HepG2 (cell line): ENCODE measurements at places on chromosomes 2 and 18.

GRCh38 chr2:167200019-167200418, 311.7 kb downstream of the XIRP2 start:
- DNase-seq: no peak

DNA sequence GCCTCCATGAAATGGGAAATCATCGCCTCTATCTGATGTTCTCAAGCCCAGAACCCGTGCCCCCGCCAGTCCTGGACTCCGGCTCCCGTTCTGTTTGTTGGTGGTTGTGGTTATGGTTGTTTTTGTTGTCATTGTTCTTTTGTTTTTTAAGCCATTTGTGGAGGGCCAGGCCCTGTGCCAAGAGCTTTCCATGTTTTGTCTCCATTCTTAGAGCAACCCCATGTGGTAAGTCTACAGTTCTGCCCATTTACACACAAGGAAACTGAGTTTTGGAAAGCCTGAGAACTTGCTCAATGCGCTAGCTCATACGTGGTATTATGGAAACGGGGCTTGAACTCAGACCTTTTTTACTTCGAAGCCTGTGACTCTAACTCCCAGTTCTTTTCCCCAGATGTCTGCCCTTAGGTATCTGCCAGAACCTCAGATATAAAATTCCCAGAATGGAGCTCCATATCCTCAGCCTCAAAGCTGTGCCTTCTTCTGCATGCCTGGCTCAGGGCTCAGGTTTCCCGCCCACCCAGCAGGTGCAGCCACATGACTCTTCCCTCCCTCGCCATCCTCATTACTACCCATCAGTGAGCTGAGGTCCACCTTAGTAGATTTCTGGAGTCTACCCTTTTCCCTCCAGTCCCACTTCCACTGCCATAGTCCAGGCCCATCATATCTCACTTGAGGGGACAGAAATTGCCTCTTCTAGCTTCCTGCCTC, 194.1 kb downstream of the KLHL29 start:
- DNase-seq: no peak

DNA sequence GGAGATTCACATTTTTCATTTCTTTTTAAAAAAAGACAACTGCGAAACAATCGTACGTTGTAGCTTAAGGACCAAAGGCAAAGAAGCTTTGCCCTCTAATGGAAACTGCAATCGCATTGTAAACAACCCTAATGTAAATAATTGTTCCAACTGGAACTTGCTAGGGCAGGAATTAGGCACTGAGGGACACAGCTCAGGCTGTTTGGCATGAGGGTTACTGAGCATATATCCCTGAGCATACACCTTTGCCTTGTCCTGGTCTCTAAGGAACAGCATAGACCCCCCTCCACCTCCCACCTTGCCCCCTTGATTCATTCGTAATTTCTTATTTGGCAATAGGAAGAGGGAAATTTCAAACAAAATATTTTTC, 396.4 kb downstream of the LNPK start:
- DNase-seq: peak; percentile 77

DNA sequence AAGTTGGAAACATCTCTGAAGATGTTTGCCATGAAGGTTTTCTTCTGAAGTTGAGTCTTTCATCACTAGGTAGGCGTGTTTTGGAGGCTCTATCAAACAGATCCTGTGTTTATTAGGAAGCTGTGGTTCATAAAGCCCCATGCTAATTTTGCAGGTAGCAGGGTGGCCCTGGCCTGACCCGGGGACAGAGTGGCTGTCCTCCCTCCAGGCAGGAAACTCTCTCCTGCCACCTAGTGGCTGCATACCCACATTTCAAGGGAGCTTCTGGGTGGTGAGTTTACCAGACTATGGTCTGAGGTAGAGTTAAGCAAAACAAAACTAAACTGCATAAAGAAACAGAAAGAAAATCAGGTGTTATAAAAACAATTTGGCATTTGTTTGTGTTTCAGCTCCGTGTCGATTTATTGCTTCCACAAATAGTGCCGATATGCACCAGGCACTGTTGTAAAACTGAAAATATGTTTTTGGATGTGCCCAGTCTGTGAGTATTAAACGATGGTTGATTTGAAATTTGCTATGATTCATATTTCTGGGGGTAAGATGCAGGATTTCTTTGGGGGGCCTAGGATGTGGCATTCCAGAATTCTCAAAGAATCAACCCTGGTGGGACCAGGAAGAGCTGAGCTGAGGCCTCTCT, 26.0 kb upstream of the IL37 start:
- DNase-seq: peak; percentile 59

GRCh38 chr2:149894226-149894625, 306.7 kb upstream of the MMADHC start:
- no peak for DNase-seq

- DNase-seq: peak; percentile 99
Measured at GRCh38 chr2:203783496-203784203, 77.2 kb downstream of the CD28 start.

- no peak for DNase-seq
Measured at GRCh38 chr2:172350839-172351479, 76.4 kb upstream of the ITGA6 start.

DNA sequence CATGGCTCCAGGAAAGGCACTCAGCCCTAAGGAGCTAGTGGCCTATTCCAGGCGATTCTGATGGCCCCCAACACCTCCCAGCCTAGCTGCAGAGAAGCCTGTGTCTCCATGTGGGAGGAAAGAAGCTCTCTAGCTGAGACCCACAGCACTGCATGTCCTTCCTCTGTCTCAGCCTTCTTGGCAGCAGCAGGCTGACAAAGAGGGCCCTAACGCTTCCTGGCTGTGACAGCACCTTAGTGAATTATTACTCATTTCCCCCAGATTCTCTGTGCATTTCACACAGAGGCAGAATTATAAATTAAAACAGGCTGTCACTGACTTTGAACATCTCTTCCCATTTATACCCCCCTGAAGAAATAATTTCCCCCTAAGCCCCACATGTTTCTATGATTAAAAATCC, 206.8 kb downstream of the CLIP4 start:
- DNase-seq: no peak

GRCh38 chr2:85189606-85190270, 56.5 kb downstream of the TCF7L1 start:
- DNase-seq: peak; percentile 15

DNA sequence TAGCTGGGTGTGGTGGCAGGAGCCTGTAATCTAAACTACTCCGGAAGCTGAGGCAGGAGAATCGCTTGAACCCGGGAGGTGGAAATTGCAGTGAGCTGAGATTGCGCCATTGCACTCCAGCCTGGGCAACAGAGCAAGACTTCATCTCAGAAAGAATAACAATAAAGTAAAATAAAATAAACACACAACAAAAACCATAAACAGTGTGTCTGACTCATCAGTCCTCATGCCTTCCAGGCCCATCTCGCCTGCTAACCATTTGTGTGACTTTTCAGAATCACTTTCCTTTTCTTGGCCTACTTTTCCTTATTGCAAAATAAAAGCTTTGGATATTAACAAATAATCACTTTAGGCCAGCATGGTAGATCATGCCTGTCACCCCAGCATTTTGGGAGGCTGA, 42.0 kb upstream of the ASXL2 start:
- DNase-seq: no peak

- DNase-seq: no peak
Measured at GRCh38 chr2:168730344-168730743, 72.1 kb upstream of the NOSTRIN start.

- DNase-seq: no peak
Measured at GRCh38 chr2:239293775-239294430, 106.9 kb downstream of the HDAC4 start.

- DNase-seq: peak; percentile 97
Measured at GRCh38 chr18:8341481-8342230, 267.6 kb upstream of the RAB12 start.

DNA sequence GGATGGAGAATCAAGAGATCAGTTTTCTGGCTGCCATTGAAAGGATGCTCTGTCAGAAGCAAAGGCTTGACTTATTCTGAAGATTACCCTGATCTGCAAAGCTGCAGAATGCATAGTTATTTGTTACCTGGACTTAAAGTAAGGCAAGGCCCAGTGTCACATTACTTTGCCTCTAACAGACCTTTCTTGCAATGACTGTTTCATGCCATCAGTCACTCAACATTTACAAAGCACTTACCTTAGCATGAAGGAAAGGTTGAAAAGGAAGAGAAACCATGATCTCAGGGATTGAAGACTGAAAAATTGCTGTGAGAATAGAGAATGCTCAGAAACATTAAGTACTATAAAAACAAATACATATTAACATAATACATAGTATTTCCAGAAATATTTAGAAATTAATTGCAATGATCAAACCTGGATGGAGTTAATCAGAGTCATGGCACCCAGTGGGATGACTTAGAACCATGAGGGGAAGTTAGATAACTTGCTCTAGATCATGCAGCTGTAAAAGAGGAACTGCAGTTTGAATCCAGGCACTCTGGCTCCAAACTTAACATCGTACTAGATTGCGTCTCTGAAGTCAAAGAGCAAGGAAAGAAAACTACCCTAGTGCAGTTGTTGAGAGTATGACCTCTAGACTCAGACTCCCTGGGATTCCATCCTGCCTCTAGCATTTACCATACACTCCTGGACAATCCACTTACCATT, 26.5 kb upstream of the FAM117B start:
- DNase-seq: no peak

- no peak for DNase-seq
Measured at GRCh38 chr2:137951586-137951985, 12.7 kb upstream of the HNMT start.

DNA sequence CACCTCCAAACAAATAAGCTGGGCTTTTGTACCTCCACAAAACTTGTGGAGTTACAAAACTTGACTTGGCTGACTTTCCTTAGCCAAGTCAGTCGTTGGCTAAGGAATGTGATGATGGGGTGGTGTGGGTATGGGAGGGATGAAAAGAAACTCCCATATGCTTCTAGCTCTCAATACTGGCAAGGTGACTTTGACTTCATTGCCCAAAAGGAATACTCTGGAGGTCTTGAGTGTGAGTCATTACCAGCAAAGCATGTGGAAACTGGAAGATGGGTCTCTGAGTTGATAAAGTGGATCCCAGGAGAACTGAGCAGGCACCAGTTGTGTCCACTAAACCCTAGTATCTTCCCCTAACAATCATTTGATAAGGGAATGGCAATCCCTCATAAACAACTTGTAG, 226.7 kb downstream of the GULP1 start:
- DNase-seq: no peak

GRCh38 chr18:25345081-25345866, 6.7 kb downstream of the ZNF521 start:
- no peak for DNase-seq

GRCh38 chr2:144320491-144320890, 199.4 kb downstream of the ZEB2 start:
- no peak for DNase-seq

DNA sequence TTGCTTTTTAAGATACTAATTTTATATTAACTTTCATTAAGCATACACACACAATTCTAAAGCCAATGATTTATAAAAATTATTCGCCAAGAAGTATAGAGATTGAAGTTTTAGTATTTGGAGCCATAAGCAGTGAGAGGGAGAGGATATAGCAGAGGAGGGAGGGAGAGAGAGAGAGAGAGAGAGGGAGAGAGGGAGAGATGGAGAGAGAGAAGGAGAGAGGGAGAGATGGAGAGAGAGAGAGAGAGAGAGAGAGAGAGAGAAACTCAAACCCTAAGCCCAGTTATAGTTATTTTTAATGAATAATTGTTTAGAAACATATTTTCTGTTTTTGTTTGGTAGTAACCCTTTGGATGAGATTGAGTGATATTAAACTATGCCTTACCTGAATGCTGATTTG, 5.3 kb downstream of the TWIST2 start:
- DNase-seq: no peak

- no peak for DNase-seq
Measured at GRCh38 chr2:171551836-171552235, 29.6 kb downstream of the CYBRD1 start.

GRCh38 chr2:155363349-155363888, 664.9 kb downstream of the KCNJ3 start:
- DNase-seq: no peak

GRCh38 chr2:167142554-167142953, 254.3 kb downstream of the XIRP2 start:
- no peak for DNase-seq

GRCh38 chr18:47254341-47254939, 3.0 kb upstream of the SKOR2 start:
- peak; percentile 18 for DNase-seq

DNA sequence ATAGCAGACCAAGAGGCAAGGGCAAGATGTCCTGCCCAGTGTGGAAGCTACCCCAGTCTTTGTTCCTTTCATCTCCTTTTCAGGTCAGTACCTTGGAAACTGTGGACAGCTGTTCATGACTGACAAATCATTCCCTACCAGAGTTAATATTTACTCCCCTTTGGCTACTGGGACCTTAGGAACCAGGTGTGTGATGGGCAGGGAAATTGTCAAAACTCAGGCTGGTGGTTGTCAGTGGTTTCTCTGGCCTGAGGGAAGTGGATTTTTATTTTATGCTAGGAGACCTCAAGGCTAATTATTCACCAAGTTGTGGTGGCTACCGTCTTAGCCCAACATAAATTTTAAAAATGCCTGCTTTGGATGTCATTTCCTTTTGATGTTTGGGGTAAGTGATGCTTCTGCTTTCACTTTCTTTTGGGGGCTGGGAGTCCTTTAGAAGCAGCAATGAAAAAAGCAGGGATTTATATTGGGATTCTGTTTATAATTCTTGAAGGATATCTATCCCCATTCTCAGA, 119.3 kb downstream of the SETBP1 start:
- no peak for DNase-seq

GRCh38 chr18:58870130-58870529, 5.5 kb downstream of the ZNF532 start:
- no peak for DNase-seq

DNA sequence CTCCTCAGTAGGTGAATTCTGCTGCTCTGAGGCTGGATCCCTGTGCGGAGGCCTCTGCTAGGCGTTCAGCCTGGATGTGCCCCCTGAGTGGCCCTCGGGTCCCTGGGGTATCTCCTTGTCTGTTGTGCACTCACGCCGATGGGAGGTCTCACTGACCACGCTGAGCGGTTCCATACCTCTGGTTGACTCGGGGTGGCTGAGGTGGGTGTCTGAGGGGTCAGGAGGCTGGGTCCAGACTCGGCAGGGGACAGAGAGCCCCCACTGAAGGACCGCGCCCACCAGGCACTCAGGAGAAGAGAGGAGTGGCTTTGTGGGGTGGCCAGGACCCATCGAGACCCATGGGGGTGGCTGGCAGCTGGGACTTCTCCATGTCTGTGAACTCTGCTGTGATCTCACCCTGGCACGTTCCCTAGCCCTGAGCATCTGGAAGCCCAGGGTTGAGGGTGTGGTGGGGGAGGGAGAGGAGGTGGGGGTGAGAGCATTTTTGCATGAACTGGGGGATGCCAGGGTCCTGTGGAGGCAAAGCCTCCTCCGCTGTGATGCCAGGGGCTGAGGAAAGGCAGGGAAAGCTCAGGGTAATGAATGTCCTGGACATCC, 53.7 kb downstream of the TWIST2 start:
- DNase-seq: no peak

DNA sequence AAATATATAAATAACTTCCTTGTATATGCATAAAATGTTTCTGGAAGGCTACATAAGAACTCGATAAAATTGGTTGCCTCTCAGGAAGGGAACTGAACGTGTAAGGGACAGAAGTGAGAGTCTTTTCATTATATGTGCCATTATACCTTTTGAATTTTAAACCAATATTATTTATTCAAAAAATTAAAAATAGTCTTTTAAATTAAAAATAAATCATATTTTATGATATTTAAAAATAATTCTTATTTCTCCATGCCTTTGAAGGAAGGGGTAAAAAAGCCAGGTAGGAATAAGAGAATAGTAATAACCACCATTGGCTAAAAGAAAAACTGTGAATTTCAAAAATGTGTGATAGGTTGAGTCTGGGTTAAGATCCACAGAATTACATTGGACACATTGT, 45.7 kb upstream of the C2orf74 start:
- no peak for DNase-seq
